CD4-positive, CD25-positive, alpha-beta regulatory T cell (primary cell): ENCODE measurements at places on chromosomes 5 and 9. TPM values are rescaled to one million over a fixed set of nuclear protein-coding genes. Genes with fewer than 3 reads are reported as not detected.

DNA sequence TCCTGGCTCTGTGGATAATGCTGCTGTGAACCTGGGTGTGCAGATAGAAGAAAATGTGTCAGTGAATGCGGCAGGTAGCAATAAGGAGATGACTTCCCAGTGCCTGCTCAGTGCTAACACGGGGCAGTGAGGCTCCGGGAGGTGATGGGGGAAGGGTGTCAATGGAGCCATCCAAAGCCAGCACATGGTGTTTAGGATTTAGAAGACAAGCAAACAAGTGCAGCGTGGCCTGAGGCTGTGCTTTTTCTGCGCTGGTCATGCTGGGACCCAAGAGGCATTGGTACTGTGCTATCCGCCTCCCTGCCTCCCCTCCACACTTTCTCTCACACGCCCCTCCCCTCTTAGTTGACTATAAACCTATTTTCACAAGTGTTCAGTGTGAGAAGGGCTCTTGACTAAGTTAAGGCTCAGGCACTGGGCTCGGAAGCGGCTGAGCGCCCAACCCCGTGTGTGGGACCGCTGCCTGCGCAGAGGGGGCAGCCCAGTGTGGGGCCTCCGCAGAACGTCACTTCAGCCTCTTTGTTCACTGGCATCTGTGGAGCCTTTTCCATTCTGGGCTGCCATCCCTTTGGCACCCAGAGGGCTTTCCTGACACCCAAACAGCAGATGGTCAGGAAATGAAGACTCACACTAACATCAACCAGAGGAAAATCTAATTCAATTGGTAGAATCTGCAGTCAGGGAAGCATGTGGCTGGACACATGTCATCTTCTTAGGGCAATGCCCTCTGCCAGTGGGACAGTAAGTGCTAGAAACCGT lies 21.8 kb upstream of the NINJ1 start:
- DNase-seq = no peak
- H3K4me1 ChIP-seq = peaks cover 8% of the 10 kb centered on the region
- H3K36me3 ChIP-seq = no peaks in the 10 kb centered on the region
- no peak overlapping the region for H3K27ac ChIP-seq
- no peak overlapping the region for H3K4me3 ChIP-seq

GRCh38 chr5:175861337-175862130 lies 9.8 kb upstream of the CPLX2 start:
- no peaks in the 10 kb centered on the region for H3K27me3 ChIP-seq
- no peaks in the 10 kb centered on the region for H3K4me1 ChIP-seq
- no peak overlapping the region for H3K27ac ChIP-seq
- no peak for DNase-seq
- no peak overlapping the region for H3K4me3 ChIP-seq
- H3K36me3 ChIP-seq = no peaks in the 10 kb centered on the region

DNA sequence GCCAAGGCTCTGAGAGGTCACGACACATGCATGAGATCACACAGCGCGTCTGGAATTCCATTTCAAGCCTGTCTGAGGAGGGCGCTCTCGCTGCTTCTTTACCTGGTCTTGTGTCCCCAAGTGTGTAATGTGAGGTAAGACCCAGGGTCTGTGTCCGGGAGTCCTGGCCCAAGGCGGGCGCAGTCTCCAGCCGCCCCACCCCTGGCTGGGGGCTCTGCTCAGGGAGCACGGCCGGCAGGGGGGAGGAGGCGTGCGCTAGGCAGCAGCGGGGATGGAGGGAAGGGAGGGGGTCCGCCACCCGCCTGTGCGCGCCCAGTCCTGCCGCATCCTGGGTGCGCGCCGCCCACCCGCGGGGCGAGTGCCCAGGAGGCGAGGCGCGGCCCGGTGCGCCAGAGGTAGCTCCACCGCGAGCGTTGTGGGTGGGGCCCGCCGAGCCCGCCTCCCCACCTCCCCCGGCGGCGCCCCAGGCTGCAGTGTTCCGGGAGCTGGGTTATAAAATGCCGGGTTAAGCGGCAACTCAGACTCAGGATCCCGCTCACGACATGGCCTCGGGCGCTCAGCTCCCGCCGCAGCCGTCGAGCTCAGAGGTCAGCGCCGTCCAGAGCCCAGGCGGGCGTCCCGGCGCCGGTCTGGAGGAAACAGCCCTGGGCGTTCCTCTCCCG lies at the start of gene CCNI2:
CCNI2 (plus strand) TSS at position 473 of the 662 bp plus-strand sequence; CDS start at position 543, 70 bp downstream.
- H3K27ac ChIP-seq = peak within 1 kb of the TSS; percentile 78
- peaks cover 2% of the 10 kb centered on the region for H3K27me3 ChIP-seq
- H3K4me1 ChIP-seq = peaks cover 14% of the 10 kb centered on the region
- peak within 1 kb of the TSS; percentile 73 for H3K4me3 ChIP-seq

REEP5 gene
- total RNA-seq = 45.6 TPM

PCDHGB7 gene
- not detected for total RNA-seq

DNA sequence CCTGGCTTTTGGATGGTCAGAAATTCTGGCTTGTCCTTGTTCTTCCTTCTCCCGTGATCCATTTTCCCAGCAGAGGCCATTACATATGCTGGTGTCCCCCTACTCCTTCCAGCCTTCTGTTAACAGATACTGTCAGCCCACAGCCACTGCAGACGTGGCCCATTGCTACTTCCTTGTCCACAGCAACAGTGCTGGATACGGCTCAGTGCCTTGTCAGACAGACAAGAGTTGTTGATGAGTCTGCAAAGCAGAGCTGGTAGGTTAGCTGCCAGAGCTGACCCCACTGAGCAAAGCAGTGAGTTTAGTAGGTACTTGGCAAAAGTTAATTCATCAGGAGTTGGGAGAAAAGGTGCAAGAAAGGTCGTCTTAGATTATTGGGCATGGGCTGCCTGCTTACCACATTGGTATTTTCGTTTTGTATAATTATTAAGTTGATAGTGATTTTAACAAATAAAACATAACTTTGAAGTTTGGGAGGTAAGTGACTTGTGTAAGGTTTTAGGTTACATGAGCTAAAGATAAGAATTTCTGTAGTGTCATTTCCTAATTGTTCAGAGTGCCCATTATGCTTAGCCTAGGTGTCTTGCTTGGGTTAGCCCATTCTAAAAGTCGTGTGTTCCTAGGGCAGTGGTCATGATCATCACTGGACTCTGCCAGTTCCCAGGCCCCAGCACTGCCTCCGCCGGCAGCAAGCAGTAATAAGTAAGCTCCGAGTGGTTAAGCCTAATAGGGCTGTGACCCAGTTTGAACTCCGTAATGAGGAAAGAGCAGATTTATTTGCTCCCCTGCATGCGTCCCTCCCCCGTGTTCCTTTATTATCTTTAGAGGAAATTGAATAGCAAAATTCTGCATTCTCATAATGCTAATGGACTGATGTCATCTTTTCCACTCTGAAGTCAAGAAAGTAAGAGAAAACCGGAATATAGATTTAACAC lies 292.0 kb downstream of the FANCC start:
- H3K4me3 ChIP-seq = no peak overlapping the region
- no peak overlapping the region for H3K27ac ChIP-seq
- no peaks in the 10 kb centered on the region for H3K27me3 ChIP-seq

CDH6 gene
- total RNA-seq = not detected

DNA sequence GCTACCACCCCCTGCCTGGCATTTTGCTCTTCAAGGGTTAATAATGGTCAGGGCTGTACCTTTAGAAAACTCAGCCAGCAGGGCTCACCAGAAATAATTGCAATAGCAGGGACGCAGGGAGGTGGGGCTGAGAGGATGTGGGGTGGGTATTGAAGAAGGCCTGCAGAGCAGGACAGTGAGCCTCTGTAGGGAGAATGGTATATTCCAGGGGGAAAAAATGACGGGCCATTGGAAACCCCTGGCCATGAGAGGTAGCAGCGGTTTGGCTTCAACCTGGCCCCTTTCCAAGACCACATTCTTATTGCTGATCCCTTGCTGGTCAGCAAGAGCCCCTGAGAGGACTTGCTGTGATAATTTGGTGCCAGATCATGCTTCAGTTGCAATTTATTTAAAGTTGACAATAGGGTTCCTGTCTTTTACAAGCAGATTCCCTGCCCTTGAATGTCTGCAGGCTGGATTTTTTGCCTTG lies 36.7 kb upstream of the CTNNA1 start:
- no peaks in the 10 kb centered on the region for H3K4me1 ChIP-seq
- H3K4me3 ChIP-seq = no peak overlapping the region
- no peaks in the 10 kb centered on the region for H3K36me3 ChIP-seq
- H3K27ac ChIP-seq = no peak overlapping the region

DNA sequence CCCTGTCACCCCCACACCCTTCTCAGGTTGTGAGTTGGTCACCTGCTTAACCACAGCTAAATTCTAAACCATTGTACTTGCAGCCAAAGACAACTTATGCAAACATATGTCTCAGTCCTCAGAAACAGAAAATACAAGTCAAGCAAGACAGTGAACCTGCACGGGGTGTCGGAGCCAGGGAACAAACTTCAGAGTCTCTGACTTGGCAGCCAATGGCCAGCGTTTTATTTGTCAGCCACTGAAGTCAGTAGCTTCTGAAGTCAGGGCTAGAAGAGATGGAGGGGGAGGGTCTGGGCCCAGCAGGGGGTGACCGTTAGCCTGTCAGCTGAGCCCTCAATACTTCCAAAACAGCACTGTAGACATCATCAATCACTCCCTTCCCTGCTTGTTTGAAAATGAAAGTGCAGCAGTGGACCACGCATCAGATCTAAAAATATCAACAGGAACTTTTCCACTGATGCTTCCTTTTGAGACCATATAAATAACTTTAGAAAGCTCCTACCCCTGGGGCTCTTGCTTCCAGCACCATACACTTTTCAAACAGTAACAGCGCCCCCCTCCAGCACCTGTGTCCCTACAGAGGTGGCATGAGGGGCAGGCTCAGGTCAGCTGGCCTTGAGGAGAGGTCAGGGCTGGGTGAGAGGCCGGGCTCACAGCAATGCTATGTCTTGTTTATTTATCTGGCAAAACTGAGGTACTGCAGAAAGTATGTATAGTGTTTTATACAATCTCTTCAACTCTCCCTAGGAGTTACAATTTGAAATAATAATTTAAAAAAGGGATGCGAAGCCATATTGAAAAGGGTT lies 142.5 kb downstream of the ACER2 start:
- no peak overlapping the region for H3K4me3 ChIP-seq
- H3K27ac ChIP-seq = no peak overlapping the region
- H3K36me3 ChIP-seq = no peaks in the 10 kb centered on the region
- H3K4me1 ChIP-seq = no peaks in the 10 kb centered on the region
- H3K27me3 ChIP-seq = no peaks in the 10 kb centered on the region

NUDT12 gene
- not detected for total RNA-seq

- H3K4me1 ChIP-seq = no peaks in the 10 kb centered on the region
- H3K36me3 ChIP-seq = no peaks in the 10 kb centered on the region
- H3K27ac ChIP-seq = no peak overlapping the region
These were observed 227.1 kb upstream of the NREP start for GRCh38 chr5:111984044-111984443.

DNA sequence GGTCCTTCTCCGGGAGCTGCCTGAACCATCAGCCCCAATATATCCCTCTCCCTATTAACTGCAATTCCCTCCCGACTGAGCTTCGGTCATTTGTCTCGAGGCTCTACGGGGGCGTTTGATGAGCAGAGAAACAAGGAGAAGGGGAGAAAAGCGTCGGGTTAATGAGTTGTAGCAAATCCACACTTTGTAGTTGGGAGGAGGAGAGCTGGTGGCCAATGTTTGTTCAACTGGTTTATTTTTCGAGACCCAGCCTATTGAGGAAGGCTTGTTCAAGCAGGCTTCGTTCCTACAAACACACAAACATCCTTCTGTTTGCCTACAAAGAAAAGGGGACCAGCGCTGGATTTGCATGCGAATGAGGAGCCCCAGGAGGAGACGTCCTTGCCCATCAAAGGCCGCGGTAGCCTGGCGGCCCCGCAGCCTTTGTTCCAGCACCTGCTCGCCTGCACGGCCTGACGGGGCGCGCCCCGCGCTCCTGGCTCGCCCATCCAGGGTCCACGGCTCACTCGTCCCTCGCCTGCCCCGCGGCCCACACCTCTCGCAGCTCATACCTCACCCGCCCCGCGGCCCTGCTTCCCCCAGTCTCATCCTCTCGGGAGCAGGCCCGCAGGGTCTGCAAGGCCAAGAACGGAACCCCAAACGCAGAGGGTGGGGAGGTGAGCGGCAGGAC lies 4.6 kb downstream of the FOXD1 start:
- H3K27ac ChIP-seq = no peak overlapping the region
- no peaks in the 10 kb centered on the region for H3K36me3 ChIP-seq
- no peak for DNase-seq
- H3K4me1 ChIP-seq = peaks cover 14% of the 10 kb centered on the region
- peaks cover 67% of the 10 kb centered on the region for H3K27me3 ChIP-seq

- peaks cover 3% of the 10 kb centered on the region for H3K4me1 ChIP-seq
- H3K4me3 ChIP-seq = no peak overlapping the region
- no peak for DNase-seq
- no peaks in the 10 kb centered on the region for H3K36me3 ChIP-seq
- H3K27ac ChIP-seq = no peak overlapping the region
These were observed 28.5 kb downstream of the ESM1 start for GRCh38 chr5:54956922-54957321.

DNA sequence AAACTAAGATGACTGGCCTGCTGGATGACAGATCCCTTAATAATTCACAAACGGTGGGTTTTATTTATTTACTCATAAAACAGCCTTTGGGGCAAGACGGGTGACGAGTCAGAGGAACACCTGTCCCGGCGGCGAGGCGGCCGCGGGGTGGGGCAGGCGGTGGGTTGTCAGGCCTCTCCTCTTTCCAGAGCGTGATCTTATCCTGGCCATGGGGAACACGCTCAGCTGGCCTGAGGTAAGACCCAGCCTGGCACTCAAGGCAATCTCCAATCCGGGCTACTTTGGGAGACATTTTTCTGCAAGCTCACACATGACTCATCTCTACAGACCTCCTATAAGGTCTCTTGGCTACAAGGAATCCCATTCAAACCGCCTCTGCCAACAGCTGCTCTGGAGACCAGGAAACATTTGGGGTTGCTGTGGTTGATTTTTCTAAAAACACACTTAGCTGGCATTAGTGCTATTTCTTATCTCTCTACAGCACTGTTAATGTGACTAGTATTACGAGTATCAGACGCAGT lies 6.3 kb downstream of the RAPGEF1 start:
- H3K27me3 ChIP-seq = no peaks in the 10 kb centered on the region
- H3K36me3 ChIP-seq = no peaks in the 10 kb centered on the region

- H3K4me1 ChIP-seq = no peaks in the 10 kb centered on the region
- no peaks in the 10 kb centered on the region for H3K27me3 ChIP-seq
- H3K36me3 ChIP-seq = no peaks in the 10 kb centered on the region
- DNase-seq = no peak
- no peak overlapping the region for H3K4me3 ChIP-seq
These were observed 26.9 kb downstream of the ADAMTS2 start for GRCh38 chr5:179318221-179318955.

OR13J1 gene
- total RNA-seq = not detected

ARSI gene
- total RNA-seq = not detected
